NB4 (cell line): ENCODE measurements at places on chromosomes 1 and 21.

DNA sequence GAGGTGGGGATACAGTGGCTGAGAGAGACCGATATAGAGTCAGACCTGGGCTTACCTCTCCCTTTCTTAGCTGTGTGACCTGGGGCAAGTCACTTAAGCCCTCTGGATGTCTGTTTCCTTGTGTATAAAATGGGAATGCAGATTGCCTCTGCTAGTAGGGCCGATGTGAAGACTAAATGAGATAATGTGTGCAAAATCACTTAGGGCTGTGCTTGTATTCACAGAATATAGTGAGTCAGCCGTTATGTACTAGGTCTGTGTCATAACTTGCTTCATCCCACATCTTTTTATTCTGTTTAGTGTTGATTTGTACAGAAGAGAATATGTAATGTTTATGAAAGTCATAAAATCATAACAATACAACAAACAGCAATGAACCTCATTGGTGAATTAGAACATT lies 56.0 kb downstream of the PTPRU start:
- no peak for DNase-seq

- no peak for DNase-seq
These were observed 9.1 kb upstream of the ATAD3B start for GRCh38 chr1:1462318-1462966.

GRCh38 chr1:61083013-61083806 lies 849 bp downstream of the NFIA start:
- DNase-seq, result no peak

GRCh38 chr1:22284906-22285548 lies 142.1 kb upstream of the WNT4 start:
- DNase-seq, result no peak

- peak; percentile 88 for DNase-seq
These were observed 21.8 kb downstream of the DHRS3 start for GRCh38 chr1:12596007-12596821.

GRCh38 chr1:19449454-19450228 lies 35.7 kb downstream of the CAPZB start:
- DNase-seq, result no peak

DNA sequence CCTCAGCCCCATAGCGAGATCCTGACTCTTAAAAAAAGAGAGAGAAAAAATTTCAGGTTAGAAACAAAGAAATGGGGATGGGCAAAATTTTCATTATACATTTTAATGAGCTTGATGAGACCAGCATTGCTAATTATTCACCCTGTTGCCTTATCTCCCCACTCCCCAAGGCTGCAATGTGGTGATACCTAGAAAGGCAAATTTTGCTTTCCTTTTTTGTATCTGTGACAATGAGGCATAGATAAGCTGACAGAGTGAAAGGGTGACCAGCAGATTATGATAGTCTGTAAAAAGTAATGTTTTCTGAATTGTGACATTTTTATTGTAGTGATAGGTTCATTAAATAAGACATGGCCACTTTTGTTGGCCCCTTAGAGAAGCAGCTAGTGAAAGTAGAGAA lies 12.9 kb downstream of the SRRM1 start:
- DNase-seq, result no peak

DNA sequence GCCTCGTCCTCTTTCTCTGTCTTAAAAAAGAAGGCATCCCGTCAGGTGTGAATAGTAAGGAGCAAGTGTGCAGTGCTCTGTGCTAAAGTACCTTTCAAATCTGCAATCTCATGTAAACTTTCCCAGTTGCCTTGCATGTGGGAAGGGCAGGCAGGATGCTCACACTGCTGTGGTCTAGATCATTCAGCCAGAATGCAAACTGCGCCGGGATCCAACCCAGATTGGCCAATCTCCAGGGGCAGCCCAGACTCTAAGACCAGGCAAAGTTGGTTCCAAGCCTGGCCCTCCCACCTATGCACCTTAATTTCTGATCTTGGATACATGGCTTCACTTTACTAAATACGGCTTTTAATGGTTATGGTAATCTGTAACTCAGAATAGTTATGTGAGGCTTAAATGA lies 3.2 kb upstream of the MAP1LC3C start:
- no peak for DNase-seq
